ENCODE measurements at places on chromosomes 1 and 21.

GRCh38 chr21:16070207-16070651 lies 340.4 kb downstream of the USP25 start:
- no peak for DNase-seq

- DNase-seq, result no peak
Measured at GRCh38 chr1:81529014-81529413, 271.7 kb upstream of the ADGRL2 start.

- no peak for DNase-seq
Measured at GRCh38 chr1:33358114-33358794, 37.4 kb upstream of the A3GALT2 start.

DNA sequence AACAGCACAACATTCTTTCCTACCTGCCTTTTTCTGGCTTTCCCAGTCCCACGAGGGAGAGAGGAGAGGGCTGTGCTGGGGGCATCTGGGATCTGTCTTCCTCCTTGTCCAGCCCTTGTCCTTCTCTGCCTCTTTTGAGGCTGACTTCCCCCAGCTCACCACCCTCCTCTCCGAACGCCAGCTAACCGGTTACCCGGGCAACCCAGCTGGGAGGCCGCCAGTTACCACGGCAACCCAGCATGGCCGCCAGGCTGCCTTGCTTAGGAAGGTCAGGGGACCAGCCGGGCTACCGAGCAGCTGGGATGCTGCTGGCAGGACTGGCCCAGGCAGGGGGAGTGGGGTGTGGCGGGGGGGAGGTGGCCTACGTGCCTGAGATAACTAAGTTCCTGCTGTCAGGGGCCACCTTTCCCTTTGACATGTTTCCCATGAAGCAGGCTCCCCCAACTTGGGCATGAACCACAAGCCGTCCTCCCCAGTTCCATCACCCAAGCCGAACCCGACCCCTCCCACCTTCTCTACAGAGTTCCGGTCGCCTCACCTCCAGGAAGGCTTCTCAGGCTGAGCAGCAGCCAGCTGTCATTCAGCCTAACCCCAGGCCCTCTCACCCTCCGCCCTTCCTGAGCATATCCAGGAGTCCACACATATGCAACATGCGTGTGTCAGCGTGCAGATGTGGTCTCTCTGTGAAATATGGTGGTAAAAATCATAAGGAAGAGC lies 8.7 kb downstream of the PLEKHA6 start:
- no peak for DNase-seq

DNA sequence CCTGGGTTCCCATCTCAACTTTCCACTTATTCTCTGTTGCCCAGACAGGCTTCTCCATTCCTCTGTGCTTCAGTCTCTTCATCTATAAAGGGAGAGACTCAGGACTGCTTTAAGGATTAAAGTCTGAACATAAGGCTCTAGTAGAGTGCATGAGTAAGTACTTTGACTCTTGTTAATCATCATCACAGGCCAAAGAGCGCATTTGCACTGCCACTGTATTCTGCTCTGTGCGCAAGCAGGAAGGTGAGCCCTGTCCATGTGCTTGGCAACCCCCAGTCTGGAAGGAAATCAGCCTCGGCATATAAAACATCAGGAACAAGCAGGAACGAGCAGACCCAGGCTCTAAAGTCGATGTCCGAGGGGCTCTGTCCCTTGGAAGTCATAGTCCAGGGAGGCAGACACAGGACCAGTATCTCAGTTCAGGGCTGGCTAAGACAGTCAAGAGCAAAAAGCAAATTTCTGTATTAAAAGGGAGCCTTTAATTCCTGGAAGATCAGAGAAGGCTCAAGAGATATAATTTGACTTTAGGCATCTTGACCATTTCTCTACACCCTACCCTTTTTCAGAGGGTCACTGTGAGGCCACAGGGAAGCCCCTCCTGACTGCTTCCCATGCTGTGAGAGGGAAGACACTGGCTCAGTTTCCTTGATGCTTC lies 131.2 kb downstream of the TRABD2B start:
- DNase-seq, result no peak

DNA sequence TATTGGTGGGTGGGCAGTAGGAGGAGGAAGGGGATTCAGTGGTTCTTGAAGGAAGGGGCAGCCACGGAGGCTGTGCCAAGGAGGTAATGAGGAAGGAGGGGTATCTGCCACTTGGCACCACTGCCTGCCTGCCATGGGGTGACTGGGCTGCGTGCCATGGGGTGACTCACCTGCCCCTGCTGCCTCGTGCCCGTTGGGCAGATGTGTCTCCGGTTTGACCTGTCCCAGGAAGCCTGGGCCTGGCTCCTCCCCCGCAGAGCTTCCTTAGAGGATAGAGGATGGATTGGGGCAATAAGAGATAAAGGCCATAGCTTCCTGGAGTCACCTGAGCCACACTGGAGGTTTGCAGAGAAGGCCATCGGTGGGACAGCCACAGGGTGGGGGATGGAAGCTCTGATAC lies 1.7 kb downstream of the PADI3 start:
- DNase-seq, result peak; percentile 58

GRCh38 chr1:207871117-207871649 lies 39.7 kb downstream of the CD34 start:
- DNase-seq, result no peak

DNA sequence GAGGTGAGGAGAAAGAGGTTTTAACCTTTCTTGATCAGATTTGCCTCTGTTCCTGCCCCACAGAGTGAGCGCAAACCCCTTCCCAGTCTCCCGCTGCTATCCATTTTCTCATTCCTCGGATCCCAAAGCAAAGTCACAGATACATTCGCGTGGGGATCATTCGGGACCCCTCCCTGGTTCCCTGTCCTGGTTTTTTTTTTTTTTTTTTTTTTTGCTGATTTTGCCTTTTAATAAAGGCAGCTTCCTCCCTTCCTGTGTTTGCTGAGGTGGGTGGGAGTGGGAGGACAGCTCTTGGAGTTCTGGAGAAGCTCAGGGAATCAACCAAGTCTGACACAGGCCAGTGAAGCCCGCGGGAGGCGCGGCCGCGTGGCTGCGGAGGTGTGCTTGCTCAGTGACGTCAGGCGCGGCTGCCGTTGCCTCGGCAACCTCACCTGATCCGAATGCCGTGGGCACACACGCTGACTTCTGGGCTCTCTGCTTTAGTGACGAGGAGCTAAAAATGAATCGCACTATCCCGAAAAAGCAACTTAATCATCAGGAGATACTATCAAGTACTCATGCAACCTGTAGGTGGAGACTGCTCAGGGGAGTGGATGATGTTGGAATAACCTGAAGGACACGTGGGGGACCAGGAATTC lies 106.4 kb downstream of the TBX19 start:
- DNase-seq, result no peak

GRCh38 chr1:68704800-68705443 lies 208.0 kb upstream of the DEPDC1 start:
- DNase-seq, result no peak

GRCh38 chr1:44812822-44813543 lies 4.7 kb downstream of the BTBD19 start:
- DNase-seq, result no peak

DNA sequence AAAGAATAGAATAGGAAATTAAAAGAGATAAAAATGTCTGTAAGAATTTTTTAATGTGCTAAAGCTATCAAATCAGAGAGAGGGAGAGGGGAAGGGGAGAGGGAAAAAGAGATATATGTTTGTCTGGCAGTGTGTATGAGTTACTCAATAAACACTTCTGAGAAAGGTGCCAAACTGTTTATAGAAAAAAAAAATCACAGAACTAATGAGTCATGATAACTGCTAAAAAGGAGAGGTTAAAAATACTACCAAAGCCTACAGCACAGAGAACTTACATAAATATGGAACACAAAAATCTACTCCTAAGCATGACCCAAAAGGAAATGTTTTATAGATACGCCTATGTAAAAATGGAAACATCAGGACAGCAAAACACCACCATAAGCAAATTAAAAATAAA lies 45.4 kb downstream of the SELENOF start:
- no peak for DNase-seq

GRCh38 chr1:107702946-107703571 lies 261.9 kb downstream of the VAV3 start:
- DNase-seq, result no peak

DNA sequence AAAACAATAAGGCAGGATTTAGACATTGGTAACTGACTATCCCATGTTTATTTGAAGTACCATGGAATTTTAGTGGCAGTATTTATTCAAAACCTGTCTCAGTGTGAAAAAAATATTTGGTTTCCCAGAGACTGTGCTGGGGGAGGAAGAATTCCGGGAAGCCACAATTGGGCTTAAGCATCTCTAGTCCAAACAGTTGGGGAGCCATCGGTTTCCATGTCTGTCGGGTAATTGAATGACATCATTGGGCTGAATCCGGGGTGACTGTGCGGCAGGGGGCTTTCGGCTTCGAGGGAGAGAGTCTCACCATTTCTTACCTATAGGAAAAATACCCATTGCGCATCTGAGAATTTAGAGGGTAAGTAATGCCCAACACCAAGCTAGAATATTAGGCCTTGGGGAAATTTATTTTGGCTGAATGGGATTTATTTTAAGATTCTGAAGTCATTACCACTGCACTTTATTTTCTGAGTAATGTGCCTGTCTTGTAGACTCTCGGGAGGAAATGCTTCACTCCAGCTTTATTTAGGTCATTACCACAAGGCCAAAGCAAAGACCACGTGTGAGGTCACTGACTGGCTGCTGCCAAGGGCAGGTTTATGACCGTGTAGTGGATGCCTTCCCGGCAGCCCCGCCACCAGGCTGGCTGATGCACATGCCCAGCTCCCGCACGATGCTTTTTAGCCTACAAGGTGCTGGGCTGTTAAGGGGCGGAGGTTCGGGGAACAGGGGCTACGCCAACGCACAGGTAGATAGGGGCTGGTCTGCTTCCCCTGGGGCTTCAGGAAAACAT lies 23.1 kb upstream of the UMODL1 start:
- no peak for DNase-seq

DNA sequence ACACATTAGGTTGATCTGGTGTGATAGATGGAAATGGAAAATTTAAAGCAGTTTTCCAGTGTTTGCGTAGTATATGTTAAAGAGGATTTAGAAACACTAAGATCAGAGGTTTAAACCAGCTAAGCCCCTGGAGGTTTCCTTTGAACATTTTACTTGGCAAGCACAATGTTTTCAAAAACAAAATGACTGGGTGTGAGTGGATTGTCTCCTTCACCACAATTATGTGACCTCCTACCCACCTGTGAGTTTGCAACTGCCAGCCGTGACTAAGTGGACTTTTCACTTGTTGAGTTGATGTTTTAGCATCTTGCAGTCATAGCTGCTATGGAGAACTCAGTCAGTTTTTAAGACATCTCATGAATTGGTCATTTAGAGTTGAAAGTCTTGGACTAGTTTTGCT lies 4.7 kb downstream of the CCDC190 start:
- no peak for DNase-seq

- DNase-seq, result no peak
Measured at GRCh38 chr1:100876291-100876690, 18.4 kb downstream of the EXTL2 start.

DNA sequence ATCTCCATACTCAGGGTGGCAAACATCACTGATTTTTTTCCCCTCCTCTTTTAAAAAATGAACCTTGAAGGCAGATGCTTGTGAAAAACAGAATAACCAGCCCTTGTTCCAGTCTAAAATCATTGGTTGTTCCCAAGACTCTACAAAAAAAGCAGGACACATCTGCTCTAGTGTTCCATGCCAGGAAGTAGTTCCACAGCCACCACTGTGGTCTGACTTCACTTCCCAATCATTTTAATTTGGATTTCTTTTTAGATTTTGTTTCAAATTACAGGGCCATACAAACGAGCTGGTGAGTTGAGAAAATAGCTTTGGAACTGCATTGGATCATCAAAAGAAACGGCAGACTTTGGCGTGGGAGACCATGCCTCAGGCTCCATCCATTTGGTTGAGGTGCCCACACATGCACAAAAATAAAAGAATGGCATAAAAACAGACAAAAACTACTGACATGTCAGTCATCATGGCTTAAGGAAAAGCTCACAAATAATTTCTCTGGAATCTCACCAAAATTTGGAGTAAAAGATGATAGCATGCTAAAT lies 210.0 kb downstream of the GABPA start:
- DNase-seq, result no peak

- no peak for DNase-seq
Measured at GRCh38 chr1:242201090-242201489, 202.2 kb upstream of the MAP1LC3C start.

DNA sequence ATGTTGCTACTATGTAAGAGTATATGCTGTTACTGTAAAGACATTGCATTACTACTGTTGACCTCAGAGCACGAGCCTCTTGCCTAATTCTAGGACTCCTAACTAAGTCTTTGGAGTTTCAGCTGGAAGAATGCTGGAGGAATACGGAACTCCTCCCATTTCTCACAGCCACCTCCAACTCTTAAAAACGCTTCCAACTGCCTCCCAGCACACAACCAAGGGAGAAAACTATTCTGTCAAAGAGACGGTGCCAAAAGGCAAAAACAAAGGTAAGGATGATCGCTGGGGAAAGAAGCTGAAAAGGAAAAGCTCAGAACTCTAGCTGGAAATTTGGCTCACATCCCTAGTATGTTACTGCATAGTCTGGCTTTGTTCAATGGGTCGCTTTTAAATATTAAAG lies at the start of gene FMO2:
Gene FMO2, plus strand, starts transcription at position 210 of the 400 bp plus-strand sequence. CDS start 414 bp downstream, outside the sequence.
- DNase-seq, result no peak

DNA sequence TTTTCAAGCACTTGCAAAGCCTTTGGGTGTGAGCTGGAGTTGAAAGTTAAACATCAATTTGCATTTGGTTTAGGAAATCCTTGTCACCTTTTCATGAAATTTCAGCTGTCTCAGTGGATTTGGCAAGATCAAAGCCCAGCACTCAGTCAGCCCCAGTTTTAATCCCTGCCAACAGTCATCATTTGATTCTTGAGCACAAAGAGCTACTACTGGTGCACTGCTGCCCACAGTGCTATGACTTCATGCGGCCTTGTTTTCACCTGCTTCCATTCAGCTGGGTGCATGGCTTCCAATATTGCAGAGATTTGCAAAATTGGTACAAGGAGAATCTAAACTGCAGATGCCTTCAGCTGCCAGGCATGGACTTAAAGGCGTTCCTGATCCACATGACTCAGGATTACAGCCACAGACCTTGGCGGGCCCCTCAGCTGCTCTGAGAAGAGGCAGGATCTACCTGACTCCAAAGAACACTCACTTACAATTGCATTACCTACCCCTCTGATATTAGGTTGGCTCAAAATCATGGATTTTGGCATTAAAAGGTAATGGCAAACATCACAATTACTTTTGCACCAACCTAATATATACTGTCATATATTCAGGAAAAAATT lies 259.1 kb downstream of the DSCAM start:
- no peak for DNase-seq

DNA sequence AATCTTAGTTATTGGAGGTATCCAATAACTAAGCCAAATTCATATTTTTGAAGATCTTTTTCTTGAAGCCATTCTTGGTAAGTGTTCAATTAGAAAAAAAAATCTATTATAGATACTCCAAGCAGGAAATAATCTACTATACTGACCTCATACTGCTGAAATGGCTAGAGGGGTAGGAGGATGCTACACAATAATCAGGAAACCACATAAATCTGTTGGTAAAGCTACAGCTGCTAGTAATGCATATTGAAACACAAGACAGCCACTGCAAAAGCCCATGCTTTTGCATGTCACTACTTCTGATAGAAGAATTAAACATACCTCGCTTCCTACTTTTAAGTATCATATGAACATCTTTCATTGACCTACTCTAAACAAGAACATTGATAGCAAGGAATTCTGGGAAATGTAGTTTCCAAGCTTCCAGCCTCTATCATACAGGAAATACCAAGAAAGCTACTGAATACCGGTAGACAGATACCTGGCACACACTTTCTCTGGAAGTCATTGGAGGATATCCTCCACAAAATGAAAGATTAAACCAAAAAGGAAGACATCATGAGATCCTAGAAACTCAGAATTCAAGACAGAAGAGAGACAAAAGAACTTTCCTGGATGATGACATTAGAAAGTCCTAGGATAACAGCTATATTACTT lies 103.0 kb upstream of the VAV3 start:
- no peak for DNase-seq
